Omental fat pad (tissue), 4 donors: ENCODE measurements at places on chromosomes 16 and 17.

GRCh38 chr17:82013772-82014321 lies 8.8 kb downstream of the CENPX start:
- no peak for DNase-seq

DNA sequence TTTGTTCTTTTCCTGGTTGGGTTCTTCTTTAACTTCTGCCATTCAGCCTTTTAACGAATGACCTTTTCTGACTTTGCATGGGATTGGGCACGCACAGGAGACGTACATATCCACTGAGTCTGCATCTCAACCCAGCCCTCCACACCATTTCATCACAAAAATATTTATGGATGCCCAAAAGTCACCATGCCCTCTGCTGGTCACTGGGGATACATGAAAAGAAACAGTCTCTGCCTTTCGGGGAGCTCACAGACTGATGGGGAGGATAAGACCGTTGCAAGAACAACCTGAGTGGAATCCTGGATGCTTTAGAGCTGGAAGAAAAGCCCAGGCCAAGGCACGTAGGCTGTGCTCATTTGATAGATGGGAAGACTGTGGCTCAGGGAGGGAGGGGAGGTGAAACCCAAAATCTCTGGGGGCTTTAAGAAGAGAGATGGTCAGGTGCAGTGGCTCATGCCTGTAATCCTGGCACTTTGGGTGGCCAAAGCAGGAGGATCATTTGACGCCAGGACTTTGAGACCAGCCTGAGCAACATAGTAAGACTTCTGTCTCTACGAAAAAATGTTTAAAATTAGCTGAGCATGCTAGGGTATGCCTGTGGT lies 7.9 kb upstream of the MT2A start:
- DNase-seq, result no peak

- DNase-seq, result no peak
Measured at GRCh38 chr16:30622455-30623032, 12.4 kb upstream of the ZNF689 start.

GRCh38 chr17:64041912-64042311 lies 21.5 kb upstream of the ICAM2 start:
- DNase-seq, result no peak
